ENCODE measurements at places on chromosomes 1 and 21.

GRCh38 chr1:153733970-153734369 is 6.1 kb downstream of the INTS3 start:
- DNase-seq, result no peak

DNA sequence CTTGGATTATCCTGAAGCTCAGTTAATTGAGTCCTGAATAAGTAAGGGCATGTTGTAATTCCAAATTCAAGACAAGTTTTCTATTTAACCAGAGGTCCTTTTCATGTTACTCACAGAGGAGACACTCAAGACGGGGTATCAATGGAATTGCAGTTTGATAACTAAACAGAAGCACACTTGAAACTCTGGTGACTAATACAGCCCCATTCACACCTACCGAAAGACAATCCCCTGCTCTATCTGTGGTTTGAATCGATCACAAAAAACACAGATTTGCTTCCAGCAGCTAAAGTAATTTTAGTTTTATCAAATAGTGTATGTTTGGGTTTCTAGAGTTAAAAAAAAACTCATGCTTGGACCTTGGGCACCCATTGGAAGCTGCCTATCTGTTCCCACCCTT is 60.4 kb downstream of the TEX35 start:
- DNase-seq, result no peak

GRCh38 chr1:52862666-52863458 is 20.3 kb downstream of the ZYG11A start:
- no peak for DNase-seq

DNA sequence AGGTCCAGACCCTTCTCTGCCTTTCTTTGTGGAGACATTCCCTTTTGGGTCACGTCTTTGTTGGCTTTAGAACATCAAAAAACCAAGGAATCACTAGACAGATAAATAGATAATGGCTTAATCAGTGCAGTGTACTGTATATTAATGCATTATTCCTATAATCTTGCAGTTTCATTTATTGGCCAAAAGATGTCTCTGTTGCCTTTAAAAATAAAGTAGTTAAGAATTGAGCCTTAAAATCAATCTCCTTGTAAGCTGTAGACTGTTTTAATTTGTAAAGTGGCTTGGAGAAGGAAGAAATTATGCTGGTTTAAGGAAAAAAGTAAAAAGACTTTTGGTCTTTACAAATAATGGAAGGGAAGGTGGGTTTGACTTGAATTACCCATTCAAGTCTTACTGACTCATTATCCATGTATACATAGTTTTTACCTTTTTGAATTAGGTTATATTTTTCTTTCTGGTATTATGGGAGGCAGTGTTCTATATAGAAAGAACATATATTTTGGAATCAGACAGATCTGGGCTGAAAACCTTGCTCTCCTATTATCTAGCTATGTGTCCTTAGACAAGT is 84.6 kb downstream of the VPS13D start:
- peak; percentile 31 for DNase-seq

GRCh38 chr1:170290276-170290675 is 144.5 kb downstream of the NTMT2 start:
- no peak for DNase-seq

DNA sequence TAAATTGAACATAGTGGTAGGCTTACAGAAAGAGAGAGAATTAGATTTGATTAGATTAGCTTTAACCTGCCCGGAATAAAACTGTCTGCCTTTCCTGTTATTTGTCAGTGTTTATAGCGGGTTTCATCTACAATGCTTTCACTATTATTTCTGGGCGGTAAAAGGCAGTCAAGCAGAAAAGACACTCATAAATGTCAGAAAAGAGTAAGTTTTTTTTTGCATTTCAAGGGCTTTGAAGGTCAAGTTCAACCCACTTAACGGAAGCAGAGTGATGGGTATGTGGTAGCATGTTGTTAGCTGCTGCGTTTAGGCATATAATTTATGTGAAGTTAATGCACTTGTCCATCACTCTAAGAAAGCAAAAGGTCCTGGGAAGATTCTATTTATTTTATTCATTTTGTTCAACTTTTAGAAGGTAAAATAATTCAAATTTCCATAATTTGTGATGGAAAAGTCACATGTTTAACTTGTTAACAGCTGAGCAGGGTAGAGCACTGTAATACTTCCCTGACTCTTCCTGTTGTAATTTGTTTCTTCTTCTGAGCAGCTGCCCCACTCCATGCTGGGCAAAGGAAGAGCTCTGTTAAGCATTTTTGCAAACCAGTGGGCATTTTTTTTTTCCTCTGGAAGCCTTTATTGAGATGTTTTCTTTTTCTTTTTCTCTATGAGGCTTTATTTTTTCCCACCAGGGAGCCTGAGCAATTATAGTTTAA is 220.1 kb downstream of the ST6GALNAC3 start:
- DNase-seq, result no peak

DNA sequence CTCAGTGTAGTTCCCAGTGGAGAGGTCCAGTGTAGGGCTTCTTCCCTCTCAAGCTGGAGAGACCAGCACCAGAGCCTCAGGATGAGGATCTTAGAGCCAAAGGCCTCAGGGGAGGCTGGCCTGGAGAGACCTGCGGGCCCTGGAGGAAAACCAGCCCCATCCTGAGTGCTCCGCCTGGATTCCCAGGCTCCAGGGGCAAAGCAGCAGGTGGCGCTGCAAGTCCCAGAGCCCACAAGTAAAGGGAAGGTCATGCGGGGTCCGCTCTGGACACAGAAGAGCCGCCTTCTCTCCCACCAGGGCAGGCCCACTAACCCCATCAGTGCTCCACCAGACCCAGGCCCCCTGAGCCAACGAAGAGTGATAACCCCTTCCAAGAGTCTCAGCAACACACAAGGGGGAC is 22.7 kb downstream of the PGBD5 start:
- DNase-seq, result no peak

DNA sequence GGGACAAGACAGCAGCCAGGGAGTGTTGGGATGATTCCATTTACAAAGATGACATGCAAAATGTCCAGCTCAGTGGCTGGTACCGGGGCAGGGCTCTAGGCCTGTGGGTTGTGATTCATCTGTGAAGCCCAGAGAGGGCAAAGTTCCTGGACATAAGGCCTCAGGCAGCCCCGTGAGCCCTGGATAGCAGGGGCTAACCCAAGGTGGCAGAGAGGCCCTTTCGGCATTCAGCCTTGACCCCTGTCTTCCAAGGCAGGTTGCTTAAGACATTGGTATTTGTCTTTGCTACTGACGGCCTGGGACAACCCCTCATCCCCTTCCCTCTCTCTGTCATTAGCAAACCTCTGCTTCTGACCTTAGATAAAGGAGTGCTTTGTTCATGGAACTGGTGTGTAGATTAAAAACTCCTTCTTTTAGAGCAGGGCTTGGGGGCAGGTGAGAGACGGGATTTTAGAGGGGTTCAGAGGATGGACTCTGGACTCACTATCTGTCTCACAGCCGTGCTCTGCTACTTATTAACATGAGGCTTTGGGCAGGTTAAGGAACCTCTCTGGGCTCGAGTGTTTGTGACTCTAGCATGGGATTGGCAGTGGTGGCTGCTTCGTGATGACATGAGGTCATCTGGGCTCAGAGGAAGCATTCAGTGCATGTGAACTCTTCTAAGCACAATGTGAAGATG is 36.3 kb downstream of the TMEM51 start:
- DNase-seq, result no peak

GRCh38 chr1:99814373-99814900 is 35.7 kb upstream of the AGL start:
- DNase-seq, result no peak

DNA sequence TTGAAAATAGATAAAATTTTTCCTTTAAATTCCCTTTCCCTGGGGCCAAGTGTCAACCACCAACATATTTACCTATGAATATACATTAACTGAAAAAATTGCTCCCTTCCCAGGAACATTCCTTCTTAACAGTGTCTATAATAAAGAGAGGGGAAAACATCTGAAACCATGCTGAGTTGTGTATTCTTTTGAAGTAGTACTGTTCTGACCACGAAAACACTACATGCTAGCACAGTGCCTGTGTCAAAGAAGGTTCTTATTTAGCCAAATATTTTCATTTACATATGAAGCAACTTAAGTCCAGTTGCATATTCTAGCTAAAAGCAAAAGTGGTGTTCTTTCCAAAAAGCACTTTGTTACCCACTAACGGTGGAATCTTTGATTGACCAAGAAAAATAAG is 311.2 kb downstream of the VAV3 start:
- no peak for DNase-seq

DNA sequence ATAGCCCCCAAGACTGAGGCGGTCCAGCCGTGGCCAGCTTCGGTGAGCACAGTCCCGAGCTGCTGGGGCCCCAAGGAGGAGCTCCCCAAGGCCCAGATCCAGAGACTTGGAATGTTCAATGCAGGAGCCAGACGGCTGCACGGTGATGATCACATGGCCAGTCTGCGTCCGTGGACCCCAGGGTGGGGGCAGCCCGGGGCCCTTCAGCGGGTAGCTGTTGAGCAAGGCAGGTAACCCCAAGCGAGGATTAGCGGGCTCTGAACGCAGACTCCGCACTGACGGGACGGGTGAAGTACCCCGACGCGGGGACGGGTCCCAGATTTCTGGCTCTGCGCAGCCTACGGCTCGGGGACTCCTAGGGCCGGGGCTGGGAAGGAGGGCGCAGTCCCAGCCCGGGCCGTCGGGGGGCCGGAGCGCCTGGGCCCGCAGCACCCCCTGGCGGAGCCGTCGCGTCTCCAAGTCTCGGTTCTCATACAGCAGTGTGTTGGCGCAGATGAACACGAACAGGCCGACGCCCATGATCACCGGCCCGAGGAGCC is 2.7 kb downstream of the TMEM200B start:
- DNase-seq, result no peak

- no peak for DNase-seq
Observed at GRCh38 chr21:38798481-38798882, 7.2 kb upstream of the ETS2 start.

DNA sequence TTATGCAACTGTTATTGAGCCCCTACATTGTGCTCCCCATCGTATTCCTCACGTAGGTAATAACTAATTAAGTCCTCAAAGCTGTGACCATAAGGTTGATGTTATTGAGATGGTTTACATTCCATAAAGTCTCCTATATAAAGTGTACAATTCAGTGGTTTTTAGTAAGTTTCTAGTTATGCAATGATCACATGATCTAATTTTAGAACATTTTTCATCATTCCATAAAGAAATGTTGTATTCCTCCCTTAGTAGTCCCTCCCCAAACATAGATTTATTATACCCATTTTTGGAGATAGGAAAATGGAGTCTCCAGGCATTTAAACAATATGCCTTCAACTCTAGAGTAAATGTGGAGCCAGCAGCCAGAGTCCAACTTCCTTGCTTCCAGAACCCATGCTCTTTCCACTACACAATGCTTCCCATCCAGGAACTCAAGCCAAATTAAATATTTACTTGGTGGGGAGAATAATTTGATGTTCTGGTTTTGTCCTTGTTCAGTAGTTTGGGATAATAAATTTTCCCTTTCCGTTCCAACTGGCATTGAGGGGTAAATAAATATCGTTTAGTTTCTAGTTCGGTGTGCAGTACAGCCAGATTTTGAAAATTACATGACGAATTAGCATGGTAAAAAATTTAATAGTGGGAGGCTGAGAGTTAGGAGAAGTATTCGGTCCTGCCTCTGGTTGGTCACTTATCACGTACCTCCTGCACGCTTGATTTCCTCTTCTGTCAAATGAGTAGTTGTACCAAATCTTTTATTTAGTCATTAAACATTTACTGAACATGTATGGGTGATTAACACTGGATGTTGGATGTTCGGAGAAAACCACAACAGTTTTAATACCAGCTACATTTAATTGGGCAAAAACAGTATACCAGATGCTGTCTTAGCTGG is 66.3 kb downstream of the CACHD1 start:
- DNase-seq, result no peak

DNA sequence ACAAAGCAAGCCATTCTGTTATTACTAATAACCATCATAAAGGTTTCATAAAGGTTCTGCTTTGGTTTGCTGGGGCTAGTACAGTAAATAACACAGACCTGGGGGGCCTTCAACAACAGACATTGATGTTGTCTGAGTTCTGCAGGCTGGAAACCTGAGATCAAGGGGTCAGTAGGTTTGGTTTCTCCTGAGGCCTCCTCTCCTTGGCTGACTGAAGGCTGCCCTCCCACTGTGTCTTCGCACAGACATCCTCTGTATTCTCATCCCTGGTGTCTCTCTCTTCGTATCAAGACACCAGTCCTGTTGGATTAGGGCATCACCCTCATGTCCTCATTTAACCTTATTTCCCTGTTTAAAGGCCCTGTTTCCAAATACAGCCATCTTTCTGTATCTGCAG is 37.3 kb downstream of the HUNK start:
- DNase-seq, result no peak

DNA sequence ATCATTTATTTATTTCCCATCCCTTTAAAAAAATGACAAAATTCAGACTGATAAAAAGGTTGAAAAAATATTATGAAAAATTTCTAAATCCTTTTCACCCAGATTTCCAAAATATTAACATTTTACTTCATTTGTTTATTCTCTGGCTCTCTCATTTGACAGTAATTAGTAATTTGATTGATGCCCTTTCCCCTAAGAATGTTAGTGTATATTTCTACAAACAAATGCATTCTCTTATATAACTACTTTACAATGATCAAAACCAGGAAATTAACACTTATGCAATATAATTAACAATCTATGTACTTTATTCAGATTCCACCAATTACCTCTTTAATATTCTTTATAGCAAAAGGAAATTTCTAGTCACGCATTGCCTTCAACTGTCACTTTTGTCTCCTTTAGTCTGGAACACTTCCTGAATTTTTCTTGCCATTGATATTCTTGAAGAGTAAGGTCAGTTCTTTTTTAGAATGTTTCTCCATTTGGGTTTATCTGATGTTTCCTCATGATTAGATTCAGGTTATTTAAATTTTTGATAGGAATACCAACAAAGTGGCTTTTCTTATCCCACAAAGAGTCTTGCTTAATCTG is 3.9 kb downstream of the CD53 start:
- no peak for DNase-seq

DNA sequence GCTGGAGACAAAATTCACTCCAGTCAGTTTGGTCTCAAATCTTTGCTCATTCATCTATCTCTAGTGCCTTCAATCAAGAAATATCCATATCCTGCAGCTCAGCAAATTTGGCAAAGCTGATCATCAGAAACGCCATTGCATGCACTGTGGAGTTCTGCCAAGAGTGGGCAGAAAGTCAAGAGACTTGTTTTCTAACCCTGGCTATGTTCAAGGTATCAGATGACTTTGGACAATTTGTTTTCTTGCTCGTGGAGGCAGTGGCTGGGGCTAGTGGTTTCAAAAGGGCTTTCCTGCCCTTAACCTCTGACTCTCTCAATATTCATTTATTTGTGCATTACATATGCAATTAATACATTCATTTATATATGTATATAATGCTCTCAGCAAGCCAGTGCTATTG is 12.8 kb upstream of the LRRC52 start:
- DNase-seq, result no peak

DNA sequence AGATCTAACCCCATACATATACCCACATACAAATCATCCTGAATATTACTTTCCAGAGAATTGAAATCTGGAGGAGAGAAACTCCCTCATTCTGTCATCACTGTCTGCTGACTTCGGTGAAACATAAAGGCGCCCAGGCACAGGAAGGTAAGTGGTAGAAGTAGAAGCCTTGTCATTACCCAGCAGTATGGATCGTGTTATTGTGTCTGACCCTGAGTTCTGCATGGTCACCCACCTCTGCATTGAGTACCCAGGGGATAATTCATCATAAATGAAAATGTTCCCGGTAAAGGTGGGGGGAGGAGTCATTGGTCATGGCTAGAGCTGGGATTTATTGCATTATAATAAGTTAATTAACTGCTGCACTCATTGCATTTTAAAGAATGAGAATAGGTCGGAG is 342.6 kb upstream of the PKN2 start:
- no peak for DNase-seq

Data from bone marrow (tissue), 2 donors.